ENCODE measurements at places on chromosomes 5 and 9. TPM values are rescaled to one million over a fixed set of nuclear protein-coding genes. Genes with fewer than 3 reads are reported as not detected.

The PLPP7 gene
- total RNA-seq = not detected

The TICAM2 gene
- 3.7 TPM for total RNA-seq

The C7 gene
- total RNA-seq = not detected

The FREM1 gene
- not detected for total RNA-seq

The CDX1 gene
- total RNA-seq = not detected

The TRAF1 gene
- total RNA-seq = 0.84 TPM
